ENCODE measurements at places on chromosomes 7 and 10.

GRCh38 chr10:77179015-77179695 lies 458.5 kb downstream of the KCNMA1 start:
- DNase-seq: no peak

DNA sequence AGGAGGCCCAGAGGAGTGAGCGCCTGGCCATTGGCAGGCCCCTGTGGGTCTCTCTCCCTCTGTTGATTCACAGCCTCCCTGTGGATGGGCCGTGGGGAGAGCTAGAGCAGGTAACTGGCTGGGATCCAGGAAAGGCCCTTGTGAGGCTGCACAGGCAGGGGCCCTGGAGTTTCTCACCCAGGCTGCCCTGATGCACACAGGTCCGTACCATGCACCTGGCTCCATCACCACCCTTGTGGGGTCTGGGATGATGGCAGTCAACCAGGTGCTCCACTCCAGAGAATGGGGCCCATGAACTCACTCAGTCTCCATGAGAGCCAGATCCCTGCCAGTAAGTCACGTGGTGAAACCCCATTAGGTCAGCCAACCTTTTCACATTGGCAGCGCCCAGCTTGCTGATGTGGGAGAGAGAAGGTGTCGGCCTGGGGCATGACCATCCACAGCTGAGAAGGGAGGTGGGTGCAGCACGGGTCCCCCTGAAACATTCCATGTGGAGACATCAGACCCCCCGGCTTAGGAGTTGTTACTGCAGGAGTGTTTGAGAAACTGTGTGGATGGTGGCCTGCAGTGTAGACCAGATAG lies 320.8 kb downstream of the ADARB2 start:
- DNase-seq: no peak

DNA sequence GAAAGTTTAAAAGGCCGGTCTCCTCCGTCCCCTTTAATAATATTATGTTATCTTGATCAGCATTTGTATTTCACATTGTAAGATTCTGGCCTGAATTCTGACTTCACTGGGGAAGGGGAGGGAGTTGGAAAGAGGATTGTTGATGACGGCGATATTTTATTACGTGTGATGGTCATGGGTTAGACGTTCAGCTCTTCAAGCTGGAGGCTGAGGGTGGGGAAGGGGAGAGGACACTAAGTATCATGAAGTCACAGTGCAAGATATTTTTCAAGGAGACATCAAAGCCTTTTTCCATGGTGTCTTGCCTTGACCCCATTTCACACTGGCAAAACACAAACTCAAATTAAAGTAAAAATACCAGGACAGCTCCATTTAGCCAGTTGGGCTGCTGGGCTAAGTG lies 126.7 kb downstream of the WDR11 start:
- no peak for DNase-seq

GRCh38 chr7:105151152-105151551 lies 137.1 kb downstream of the KMT2E start:
- no peak for DNase-seq

DNA sequence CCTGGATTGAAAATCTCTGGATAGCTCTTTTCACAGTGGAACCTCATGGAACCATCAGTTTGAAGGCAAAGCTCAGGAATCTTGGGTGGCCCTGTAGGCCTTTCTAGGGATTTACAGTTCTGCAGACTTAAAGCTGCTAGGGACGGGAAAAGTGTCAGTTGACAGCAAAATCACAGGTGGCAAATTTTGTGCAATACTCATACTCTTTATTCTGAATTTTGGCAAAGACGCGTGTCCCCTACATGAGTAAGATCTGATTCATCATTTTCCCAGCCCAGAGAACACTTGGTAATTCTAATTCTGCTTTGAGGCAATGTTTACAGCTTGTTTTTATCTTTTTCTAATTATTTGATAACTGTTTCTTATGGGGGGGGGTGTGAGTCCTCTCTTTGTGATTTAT lies 3.6 kb downstream of the LRRC17 start:
- DNase-seq: no peak

DNA sequence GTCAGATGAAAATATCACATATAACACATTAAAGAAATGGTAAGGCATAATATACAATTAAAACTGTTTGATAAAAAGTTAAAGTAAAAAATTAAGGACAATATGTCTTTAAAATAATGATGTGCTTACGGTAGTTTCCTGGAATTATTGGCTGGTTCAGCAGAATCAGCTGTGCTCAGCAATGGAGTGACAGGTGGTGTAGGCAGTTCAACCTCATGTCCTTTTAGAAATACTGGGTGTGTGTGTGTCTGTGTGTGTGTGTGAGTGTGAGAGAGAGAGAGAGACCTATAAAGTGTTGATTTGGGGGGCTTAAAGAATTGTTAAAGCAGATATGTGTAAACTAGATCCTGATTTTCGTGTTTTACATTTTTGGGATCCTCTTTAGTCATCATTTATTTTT lies 141.2 kb downstream of the ADAM22 start:
- no peak for DNase-seq

GRCh38 chr10:81177651-81178244 lies 640.0 kb downstream of the SH2D4B start:
- DNase-seq: no peak

GRCh38 chr7:98387131-98387530 lies 13.8 kb downstream of the BAIAP2L1 start:
- no peak for DNase-seq

GRCh38 chr7:122813845-122814244 lies 72.4 kb downstream of the CADPS2 start:
- DNase-seq: no peak

DNA sequence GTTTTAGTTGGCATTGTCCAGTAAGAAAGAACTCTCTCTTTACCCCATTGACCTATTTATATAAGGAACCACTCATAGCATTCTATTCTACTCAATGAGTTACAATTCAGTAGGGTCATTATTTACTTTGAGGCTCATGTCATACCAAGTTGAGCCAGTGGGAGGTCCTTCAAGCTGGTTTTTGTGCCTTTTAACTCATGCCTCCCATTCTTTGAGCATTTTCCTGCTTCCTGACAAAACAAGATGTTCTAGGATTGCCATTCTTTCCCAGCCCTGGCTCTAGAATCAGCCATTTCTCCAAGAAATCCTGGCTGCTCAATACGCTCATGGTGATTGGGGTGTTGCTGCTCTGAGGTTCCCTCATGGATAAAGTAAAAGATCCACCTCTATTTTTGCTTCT lies 250.1 kb downstream of the ABCA13 start:
- no peak for DNase-seq

DNA sequence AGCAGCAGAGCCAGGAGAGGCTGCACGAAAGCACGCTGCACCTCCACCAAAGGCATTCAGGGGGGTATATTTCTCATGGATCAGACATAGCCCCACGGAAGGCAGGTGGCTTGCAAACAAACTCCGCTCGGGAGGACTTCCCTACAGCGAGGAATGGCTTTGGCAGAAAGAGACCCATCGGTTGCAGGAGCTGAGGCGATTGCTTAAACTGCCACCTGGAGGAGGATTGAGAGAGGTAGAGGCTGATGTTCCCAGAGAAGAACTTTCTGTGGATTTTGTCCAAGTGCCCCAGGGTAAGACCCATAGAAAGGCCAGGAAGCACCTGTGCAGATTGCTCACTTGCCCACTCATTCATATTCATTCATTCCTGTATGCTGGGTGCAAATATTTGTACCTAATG lies 89.1 kb downstream of the NEUROD6 start:
- DNase-seq: no peak

DNA sequence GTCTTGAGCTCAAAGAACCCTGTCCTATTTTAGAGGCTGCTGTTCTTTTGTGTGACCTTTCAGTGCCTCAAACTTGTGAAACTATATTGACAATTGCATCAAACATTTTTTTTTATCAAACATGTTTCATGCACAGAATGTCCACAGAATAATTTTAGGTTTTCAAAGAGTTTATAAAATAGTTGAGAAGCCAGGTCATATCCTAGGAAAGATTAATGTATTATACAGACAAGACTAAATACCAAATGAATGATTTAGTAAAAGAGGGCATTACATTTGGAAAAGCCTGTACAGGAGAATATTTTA lies 67.0 kb downstream of the CDK6 start:
- DNase-seq: no peak

DNA sequence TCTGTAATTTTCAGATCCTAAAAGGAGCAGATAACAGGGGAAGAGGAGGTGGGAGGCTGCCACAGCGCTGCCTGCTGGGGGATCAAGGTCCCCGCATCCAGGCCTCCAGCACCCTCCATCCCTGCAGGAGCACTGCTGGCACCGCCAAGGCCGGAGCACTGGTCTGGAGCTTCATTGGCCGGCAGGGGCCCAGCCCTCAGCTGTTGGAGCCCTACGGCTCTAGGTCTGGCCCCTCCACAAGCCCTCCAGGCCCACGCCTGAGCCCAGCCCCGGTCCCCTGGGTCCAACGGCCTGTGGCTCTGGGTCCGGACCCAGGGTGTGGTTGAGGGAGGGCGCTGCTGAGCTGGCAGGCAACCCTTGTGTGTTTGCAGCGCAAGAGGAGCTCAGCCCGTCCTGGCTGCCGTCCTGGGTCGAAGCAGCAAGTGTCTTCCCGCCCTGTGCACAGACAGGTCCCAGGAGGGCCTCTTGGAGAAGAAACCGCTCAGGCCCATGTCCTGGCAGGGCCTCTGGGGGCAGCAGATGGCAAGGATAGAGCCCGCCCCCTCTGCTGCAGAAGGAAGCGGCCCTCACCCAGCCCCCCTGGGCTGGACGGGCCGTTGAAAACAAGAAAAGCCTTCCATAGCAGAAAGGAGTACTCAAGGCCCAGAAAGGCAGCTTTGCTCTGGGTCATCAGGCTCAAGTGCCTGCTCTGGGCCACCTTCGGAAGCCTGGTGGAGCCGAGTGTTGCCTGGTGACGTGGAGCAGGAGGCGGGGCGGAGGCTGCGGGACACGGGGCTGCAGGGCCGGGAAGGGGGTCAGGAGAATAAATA lies 54.3 kb upstream of the TNRC18 start:
- DNase-seq: no peak

- DNase-seq: no peak
Measured at GRCh38 chr7:94239661-94240234, 154.9 kb upstream of the COL1A2 start.

DNA sequence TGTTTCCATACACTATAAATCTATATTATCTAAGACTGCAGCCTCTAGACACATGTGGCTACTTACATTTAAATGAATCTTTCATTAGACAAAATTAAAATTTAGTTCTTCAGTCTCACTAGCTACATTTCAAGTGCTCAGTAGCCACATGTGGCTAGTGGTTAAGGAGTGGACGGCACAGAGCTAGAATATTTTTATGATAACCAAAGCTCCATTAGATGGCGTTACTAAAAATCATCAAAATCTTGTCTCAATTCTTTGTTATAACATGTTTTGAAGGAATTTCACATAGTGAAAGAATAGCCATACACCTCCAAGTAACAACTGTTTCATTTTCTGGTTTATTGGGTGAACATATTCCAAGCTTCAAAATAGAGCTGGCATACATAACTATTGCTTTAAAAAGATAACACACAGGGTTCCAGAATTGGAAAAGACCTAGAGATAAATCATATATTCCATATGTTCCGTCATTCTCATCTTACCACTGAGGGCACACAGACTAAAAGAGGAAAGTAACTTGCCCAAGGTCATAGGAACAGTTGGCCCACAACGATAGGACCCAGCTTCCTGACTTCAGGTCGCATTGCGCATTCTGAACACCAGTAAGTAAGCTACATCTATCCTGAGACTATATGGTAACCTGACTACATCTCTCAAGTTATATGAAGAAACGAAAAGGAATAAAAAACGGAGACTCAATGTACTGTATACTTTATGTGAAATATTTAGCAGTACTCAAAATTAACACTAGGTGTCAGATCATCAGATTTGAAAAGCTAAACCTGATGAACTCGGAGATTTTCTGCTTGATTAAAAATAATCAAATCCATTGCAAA lies 66.6 kb downstream of the CAV1 start:
- no peak for DNase-seq

DNA sequence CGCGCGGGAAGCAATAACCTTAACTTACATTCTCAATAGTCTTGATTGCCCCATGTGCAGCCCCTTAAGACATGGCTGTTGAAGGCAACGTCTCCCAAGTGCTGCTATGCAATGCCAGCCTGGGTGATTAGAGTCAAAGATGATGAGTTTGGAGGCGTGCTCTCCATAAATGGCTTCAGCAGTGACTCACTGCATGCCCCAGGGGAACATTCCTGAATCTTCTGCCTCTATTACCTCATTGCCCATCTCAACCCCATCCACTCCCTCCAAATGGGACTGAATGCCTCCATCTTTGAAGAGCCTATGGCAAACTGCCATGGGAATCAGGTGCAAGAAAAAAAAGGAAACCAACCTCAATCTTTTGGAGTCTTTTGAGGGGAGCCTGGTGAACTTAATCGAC lies 282.8 kb downstream of the SNX10 start:
- DNase-seq: no peak

- no peak for DNase-seq
Measured at GRCh38 chr10:89870936-89871335, 169.5 kb downstream of the KIF20B start.

DNA sequence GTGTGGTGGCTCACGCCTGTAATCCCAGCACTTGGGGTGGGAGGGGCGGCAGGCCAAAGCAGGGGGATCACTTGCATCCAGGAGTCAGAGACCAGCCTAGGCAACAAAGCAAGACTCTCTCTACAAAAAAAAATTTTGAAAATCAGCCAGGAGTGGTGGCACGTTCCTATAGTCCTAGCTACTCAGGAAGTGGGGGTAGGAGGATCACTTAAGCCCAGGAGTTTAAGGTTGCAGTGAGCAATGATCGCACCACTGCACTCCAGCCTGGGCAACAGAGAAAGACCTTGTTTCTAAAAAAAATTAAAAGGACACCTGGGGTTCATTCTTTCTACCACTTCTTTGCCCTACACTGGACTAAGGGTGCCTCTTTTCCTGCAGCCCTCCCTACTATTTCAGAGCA lies 15.1 kb downstream of the WAPL start:
- DNase-seq: no peak

DNA sequence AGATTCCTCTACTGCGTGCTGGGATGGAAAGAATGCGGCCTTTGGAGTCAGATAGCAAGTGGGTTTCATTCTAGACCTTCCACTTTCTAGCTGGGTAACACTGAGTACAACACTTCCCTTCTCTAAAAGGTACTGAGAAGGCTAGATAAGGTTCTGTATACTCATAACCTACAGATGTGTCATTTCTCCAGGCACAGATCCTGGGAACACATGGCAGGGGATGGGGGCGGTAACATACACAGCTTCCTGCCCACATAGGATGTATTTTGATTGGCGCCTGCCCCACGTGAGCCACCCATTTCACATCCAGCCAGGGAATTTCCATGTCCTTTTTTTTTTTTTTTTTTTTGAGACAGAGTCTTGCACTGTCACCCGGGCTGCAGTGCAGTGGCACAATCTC lies 31.8 kb downstream of the KLRG2 start:
- no peak for DNase-seq

DNA sequence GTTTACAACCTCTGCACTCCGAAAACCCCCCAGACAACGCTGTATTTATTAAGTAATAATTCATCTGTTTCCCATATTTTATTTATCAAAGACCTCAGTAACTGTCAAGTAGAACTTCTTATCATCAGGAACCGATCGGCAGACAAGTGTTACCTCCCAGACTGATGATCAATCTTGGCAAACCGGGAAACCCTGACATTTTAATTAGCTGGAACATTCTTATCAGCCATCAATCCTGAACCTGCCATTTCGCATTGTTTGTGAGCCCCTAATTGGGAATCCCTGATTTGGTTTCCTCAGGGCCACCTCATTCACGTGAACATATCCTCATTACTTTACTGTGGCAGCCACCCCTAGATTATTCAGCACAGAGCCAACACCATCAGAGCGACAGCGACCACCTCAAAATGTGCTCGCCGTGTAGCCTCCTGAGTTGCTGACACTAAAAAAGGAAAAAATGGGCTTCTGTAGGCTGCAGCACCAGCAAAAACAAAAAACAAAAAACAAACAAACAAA lies 93.6 kb upstream of the SDK1 start:
- DNase-seq: no peak

- DNase-seq: no peak
Measured at GRCh38 chr7:81659697-81660395, 110.0 kb downstream of the HGF start.
